ENCODE measurements at places on chromosomes 4 and X. TPM values are rescaled to one million over a fixed set of nuclear protein-coding genes. Genes with fewer than 3 reads are reported as not detected.

The RIBC1 gene
- polyA plus RNA-seq: 1.3 TPM

GRCh38 chrX:72573158-72573511, 492 bp upstream of the HDAC8 start:
- DNase-seq: no peak

The ZNF330 gene
- polyA plus RNA-seq: 49.9 TPM

- no peak for DNase-seq
These were observed 134.1 kb downstream of the OR13H1 start for GRCh38 chrX:131677655-131678628.

DNA sequence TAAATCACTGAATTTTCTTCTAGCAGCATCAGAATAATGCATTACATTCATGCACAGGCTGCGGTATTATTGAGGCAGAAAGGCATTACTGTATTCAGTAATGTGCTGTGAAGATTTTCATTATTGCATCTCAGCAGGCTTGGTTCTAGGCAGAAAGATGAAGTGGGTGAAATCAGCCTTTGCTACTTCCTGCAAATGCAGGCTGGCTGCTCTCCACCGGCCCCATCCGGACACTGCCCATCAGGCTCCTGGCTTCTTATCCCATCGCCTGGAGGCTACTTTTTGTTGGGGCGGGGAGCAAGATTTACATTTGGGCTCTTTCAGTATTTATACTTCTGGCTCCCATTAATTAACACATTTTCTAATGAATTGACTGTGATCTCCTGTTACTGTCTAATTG, 117.8 kb downstream of the FRAS1 start:
- DNase-seq: no peak

GRCh38 chr4:8165374-8165896, 6.8 kb upstream of the ABLIM2 start:
- no peak for DNase-seq

- no peak for DNase-seq
These were observed 48.1 kb downstream of the WWC2 start for GRCh38 chr4:183147196-183147595.

DNA sequence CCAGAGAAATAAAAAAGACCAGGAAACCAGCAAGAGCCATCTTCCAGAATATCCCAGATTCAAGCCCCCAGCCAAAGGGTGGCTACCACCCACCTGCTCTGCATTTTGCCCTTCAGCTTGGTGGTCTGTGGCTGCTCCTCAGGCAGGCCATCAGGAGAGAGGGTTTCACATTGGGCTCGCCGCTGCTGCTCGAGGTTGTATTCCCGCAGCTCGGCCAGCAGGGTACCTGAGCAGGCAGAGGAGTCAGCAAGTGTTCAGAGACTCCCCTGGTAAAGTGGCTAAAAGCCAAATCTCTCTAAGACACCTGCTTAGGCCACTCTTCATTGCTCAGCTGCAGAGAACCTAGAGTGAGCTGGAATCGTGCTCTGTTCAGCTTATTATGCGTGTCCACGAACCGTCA, 110.8 kb upstream of the HSD17B10 start:
- no peak for DNase-seq

The RHOH gene
- polyA plus RNA-seq: 3.2 TPM
